CD4-positive, alpha-beta T cell treated with Interleukin-10 for 1 hour (primary cell): ENCODE measurements at places on chromosomes 11 and 22.

DNA sequence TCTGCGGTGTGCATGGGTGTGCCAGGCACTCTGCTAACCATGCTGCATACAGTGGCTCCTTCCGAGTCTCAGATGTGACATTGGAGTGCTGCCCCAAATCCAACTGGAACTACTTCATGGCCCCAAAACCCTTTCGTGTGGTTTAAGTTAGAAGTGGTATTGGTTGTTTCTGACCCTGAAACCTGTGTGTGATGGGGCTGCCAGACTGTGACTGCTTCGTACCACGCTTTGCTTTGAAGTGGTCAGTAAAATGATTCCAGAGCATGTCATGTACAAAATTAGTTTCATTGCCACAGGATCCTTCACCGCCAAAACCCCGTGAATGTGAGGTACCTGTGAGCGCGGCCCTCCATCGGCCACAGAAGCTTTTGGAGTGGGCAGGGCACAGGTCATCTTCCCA, 142.2 kb downstream of the WNT7B start:
- DNase-seq, result no peak

GRCh38 chr11:19209617-19210370, 8.0 kb upstream of the CSRP3 start:
- DNase-seq, result no peak

- DNase-seq, result no peak
These were observed 48.6 kb downstream of the MTNR1B start for GRCh38 chr11:93017821-93018690.

GRCh38 chr11:63999349-64000025, 13.2 kb downstream of the OTUB1 start:
- peak; percentile 67 for DNase-seq

- DNase-seq, result no peak
These were observed 9.5 kb downstream of the TTC28 start for GRCh38 chr22:28670161-28670560.

DNA sequence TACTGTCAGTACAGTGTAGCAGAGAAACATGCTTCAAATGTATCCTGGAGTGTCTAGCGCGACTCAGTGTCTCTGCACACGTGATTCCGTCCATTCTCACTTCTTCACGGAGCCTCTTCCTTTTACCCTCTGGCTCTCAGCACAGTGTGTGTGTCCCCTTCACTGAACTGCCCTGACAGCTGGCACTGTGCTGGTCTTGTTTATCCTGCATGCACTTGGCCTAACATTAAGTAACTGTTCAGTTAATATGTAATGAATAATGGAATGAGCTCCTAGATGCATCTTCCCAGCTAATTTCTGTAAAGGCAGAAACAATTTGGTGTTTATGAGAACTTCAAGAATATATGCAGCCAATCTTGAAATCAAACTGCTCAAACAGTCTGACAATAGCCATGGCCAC, 44.4 kb downstream of the KMT5B start:
- no peak for DNase-seq

DNA sequence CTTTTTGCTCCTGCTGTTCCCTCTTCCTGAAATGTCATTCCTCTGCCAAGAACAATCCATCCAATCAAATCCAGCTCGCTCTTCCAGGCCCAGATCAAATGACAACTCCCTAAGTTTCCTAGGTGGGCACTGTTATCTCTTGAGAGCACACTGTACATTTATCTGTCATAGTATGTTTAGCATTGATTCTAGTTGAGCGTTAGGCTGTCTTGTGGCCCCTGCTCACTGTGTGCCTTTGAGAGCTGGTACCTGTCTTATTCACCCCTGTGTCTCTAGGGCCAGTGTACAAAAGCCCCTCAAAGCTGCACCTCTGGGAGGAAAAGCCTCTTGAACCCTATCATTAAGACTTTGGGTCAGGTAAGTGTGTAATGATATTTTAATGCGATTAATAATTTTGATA, 7.1 kb upstream of the LMO2 start:
- no peak for DNase-seq

DNA sequence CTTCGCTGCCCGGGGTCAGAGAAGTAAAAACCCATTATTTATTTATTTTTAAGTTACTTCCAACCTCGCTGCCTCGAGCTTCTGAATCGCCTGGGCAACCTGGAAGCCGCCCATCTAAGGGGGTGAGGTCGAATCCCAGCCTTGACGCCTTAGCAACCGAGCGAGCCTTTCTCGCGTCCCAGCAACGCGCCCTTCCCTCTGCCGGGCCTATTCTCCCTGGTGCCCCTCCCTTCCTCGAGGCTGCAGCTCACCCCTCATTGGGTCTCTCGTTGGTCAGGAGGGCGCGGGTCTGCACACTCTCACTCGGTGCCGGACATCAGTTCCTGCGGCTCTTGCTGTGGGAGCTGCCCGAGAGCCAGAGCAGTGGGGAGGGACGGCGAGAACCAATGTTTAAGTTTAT, at the start of gene CCDC81:
CCDC81 (plus strand) TSS at position 302 of the 400 bp plus-strand sequence. CDS start 277 bp downstream, outside the sequence.
- DNase-seq, result no peak

DNA sequence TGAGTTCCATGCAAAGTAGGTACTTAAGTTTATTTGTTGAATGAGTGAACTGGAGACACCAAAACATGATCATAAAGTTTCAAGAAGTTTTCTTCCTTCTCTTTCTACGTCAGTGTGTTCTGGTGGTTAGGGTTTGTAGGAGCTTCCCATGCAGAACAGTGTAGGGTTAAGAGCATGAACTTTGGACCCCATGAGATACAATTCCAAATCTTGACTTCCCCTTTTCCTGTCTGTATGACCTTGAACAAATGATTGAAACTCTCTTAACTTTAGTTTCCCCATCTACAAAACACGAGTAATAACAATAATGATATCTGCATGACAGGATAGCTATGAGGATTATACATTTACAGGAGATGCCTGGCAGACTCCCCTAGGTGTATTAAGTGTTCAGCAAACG, 41.0 kb upstream of the TENM4 start:
- no peak for DNase-seq
